ENCODE measurements at places on chromosomes 3 and 15.
A peak's percentile ranks its signal among the peaks of the same experiment; 100 is the strongest.

- DNase-seq = no peak
Observed at GRCh38 chr3:129323651-129324294, 45.1 kb downstream of the HMCES start.

- no peak for DNase-seq
Observed at GRCh38 chr3:169613895-169614294, 49.6 kb downstream of the MECOM start.

- DNase-seq = peak; percentile 47
Observed at GRCh38 chr15:58221591-58222241, 83.5 kb downstream of the AQP9 start.

DNA sequence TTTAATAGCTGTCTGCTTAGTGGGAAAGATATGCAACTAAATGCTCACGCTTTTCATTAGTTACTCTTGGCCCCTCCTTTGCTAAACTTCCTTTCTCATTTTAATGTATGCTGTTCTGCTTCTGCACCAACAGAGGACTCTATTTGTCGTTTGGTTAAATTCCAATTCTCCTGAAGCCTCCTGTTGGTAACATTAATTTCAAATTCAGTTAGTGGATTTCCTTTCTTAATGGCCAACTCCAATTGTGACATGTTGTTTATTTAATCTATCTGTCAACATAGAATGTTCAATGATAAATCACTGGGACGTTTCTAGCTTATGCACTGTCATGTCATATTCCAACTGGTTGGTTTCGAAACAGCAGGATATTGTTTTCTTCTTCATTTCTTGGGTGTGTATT is 467.4 kb upstream of the BCHE start:
- no peak for DNase-seq

All from COLO829 (cell line).